ENCODE measurements at places on chromosomes 2 and 18. TPM values are rescaled to one million over a fixed set of nuclear protein-coding genes. Genes with fewer than 3 reads are reported as not detected.

DNA sequence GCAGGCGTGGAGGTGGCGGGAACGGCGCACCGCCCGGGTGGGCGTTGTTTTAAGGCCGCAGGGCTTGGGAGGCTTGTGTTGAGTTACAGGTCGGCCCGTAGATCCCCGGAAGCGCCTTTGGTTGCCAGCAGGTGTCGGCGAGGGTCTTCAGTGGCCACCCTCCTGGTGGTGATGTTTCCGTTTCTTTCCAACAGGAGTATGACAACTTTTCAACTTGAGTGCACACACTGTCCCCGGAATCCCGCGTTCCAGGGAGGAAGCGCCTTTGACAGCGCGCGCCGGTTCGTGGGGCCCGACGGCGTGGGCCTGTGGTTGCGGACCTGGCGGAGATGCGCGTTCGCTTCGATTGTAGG, 1.0 kb upstream of the HDAC4 start:
- H3K27me3 ChIP-seq = no peaks in the 10 kb centered on the region
- DNase-seq = no peak
- peak overlapping the region; percentile 99 for H3K27ac ChIP-seq
- no peaks in the 10 kb centered on the region for H3K36me3 ChIP-seq
- peak overlapping the region; percentile 69 for H3K4me3 ChIP-seq
- H3K4me1 ChIP-seq = peaks cover 18% of the 10 kb centered on the region

DNA sequence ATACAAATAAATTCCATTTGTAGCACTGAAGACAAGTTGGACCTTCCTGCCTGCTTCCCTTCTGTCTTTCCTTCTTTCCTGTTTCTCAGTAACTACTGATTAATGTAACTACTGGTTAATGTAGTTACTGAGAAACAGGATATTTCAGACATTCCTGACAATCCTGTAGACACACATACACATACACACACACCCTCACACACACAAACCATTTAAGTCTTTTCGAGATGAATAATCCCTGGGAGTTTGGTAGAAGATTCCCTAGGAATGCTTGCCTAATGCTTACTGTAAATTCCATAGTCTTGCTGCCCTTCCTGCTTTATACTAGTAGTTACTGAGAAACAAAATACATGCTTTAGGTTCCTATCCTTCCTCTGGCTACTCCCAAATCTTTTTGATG, 83.9 kb downstream of the PIK3C3 start:
- H3K4me3 ChIP-seq = no peak overlapping the region
- DNase-seq = no peak
- peaks cover 83% of the 10 kb centered on the region for H3K36me3 ChIP-seq
- no peaks in the 10 kb centered on the region for H3K27me3 ChIP-seq
- H3K4me1 ChIP-seq = no peaks in the 10 kb centered on the region

DNA sequence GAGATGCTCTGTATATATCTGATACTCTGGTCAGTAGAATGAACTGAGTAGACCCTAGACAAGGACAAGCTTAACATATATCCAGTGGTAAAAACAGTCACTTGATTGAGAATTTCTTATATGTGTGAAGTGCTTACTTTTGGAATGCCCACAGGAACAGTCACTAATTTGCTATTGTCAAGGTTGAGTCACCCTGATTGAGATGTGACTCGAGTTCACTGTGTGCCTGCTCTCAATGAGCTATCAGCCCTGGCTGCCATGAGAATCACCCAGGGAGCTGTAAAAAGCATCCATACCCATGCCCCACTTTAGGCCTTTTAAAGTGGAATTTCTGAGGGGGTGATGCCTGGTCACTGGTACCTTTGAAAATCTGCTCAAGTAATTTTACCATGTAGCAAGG, 283.7 kb downstream of the SUCLG1 start:
- H3K36me3 ChIP-seq = no peaks in the 10 kb centered on the region
- no peak overlapping the region for H3K4me3 ChIP-seq
- peaks cover 2% of the 10 kb centered on the region for H3K27me3 ChIP-seq
- DNase-seq = no peak
- H3K4me1 ChIP-seq = no peaks in the 10 kb centered on the region

- no peak overlapping the region for H3K4me3 ChIP-seq
- H3K4me1 ChIP-seq = no peaks in the 10 kb centered on the region
- H3K27me3 ChIP-seq = no peaks in the 10 kb centered on the region
- no peak for DNase-seq
These were observed 129.5 kb upstream of the ID2 start for GRCh38 chr2:8552293-8552801.

- no peak overlapping the region for H3K4me3 ChIP-seq
- DNase-seq = no peak
- no peaks in the 10 kb centered on the region for H3K27me3 ChIP-seq
- H3K27ac ChIP-seq = no peak overlapping the region
- H3K36me3 ChIP-seq = no peaks in the 10 kb centered on the region
- no peaks in the 10 kb centered on the region for H3K4me1 ChIP-seq
These were observed 51.2 kb upstream of the HS6ST1 start for GRCh38 chr2:128369602-128370467.

DNA sequence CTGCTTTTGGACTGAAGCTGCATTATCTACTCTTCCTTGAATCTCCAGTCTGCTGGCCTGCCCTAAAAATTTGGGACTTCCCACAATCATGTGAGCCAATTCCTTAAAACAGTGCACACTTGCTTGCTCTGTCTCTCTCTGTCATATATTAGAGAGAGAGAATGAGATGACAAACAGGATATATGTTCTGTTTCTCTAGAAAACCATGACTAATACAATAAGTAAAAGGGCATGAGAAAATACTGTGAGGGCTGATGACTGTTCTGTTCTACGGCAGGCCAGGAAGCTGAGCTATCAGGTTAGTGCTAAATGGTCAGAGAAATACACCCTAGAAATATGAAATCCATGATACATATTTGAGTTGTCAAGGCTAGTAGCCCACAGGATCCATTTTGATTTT, 1896.8 kb upstream of the CELF4 start:
- no peak for DNase-seq
- H3K27ac ChIP-seq = no peak overlapping the region
- no peak overlapping the region for H3K4me3 ChIP-seq
- no peaks in the 10 kb centered on the region for H3K36me3 ChIP-seq

Gene CD28
- total RNA-seq = 235 TPM

Gene DQX1
- total RNA-seq = 0.15 TPM
